ENCODE measurements at places on chromosomes 6 and 20.

DNA sequence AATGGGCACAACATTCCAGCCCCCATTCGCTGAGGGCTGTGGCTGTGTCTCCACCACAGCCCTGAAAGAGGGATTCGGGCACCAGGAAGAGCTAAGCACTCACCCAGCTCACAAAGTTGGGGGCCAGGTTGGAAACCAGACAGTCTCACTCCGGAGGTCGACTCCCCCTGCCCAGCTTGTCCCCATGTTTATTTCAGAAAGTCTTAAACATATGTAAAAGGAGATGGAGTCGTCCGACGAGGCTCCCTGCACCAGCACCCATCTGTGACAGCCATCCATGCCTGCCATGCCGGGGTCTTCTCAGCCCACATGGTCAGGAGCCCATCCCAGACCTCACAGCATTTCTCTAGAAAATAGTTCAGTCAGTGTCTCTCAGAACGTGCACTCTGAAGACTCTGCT is 63.6 kb upstream of the STX16 start:
- DNase-seq = no peak
- H3K27ac ChIP-seq = no peak overlapping the region

- H3K27ac ChIP-seq = no peak overlapping the region
- H3K36me3 ChIP-seq = no peaks in the 10 kb centered on the region
- H3K4me3 ChIP-seq = no peak overlapping the region
- H3K4me1 ChIP-seq = peaks cover 14% of the 10 kb centered on the region
- no peak for DNase-seq
These were observed 47.0 kb upstream of the GCLC start for GRCh38 chr6:53591873-53592272.

DNA sequence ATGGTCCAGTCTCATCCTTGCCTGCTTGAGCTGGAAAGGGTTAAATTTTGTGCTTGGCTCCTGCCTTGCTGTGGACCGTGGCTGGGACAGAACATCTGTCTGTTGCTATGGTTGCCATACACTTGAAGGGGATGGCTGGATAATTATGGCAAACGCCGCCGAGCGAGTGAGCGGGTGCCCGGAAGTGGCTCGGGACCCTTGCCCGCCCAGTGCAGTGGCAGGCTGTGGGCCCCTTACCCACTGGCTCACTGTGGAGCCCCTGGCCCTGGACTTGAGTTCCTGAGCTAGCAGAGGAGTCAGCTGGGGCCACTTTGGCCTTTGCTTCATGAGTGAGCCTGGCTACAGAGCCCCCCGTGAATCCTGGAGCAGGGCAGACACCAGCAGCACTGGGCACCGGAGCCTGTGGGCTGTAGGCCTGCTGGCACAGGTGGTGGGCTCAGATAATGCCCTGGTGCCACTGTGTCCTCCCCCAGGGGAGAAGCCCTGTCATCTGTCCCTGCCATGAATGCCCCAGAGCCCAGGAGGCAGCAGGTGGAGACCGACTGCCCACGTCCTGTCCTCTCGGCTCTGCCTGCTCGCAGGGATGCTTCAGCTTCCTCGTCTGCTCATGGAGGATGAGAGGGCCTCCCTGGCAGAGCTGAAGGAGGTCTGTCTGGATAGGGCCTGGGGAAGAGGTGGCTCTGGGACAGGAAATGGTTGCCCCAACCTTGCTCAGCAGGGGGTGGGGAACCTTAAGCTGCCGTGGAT is 25.5 kb upstream of the NOL4L start:
- DNase-seq = no peak
- no peak overlapping the region for H3K4me3 ChIP-seq
- H3K27ac ChIP-seq = no peak overlapping the region
- no peaks in the 10 kb centered on the region for H3K36me3 ChIP-seq
- H3K4me1 ChIP-seq = no peaks in the 10 kb centered on the region
- H3K27me3 ChIP-seq = peaks cover 18% of the 10 kb centered on the region

GRCh38 chr20:23874747-23875146 is 4.8 kb downstream of the CST5 start:
- no peak for DNase-seq
- no peaks in the 10 kb centered on the region for H3K36me3 ChIP-seq
- no peaks in the 10 kb centered on the region for H3K27me3 ChIP-seq

GRCh38 chr6:169620171-169621130 is 81.4 kb downstream of the WDR27 start:
- peak overlapping the region; percentile 84 for H3K27ac ChIP-seq
- no peak overlapping the region for H3K4me3 ChIP-seq
- H3K27me3 ChIP-seq = no peaks in the 10 kb centered on the region
- H3K36me3 ChIP-seq = peaks cover 17% of the 10 kb centered on the region

GRCh38 chr20:57103146-57103800 is 163.2 kb downstream of the BMP7 start:
- no peaks in the 10 kb centered on the region for H3K36me3 ChIP-seq
- H3K4me3 ChIP-seq = no peak overlapping the region
- no peak for DNase-seq
- H3K27ac ChIP-seq = no peak overlapping the region
- H3K27me3 ChIP-seq = no peaks in the 10 kb centered on the region

DNA sequence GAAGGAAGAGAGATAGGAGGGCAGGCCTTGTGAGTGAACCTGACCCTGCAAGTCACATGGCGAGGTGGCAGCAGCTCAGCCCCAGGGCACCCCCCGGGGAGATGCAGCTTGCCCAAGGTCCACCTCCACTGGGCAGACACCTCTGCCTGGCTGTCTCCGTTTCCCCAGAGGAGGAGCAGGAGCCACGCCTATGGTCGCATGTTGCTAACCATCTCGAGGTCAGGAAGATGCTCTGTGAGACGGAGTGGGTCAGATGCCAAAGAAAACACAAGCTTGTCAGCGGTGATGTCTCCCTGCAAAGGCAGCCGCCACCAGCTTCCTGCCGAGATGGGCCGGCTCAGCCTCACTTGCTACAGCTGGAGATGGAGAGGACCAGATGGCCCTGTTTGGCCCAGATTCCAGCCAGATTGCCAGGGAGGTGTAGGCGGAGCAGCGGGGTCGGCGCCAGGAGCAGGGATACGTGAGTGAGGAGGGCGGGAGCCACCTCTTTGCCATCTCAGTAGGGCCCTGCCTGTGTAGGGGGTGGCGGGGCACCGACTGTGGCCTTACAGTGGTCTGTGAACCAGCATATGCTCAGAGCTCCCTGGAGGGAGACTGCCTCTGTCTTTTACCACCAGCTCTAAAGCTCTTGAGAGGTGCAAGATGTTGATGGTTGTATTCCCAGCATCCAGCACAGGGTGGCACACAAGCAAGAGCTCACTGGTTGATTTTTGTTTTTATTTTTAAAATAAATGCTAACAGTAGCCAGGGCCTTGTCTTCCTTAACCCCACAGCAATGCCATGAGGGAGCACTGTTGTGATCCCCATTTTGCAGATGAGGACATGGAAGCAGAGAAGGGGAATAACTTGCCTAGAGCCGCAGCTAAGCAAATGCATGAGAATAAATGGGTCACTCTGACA is 42.9 kb upstream of the FAM83D start:
- no peak overlapping the region for H3K27ac ChIP-seq
- no peaks in the 10 kb centered on the region for H3K36me3 ChIP-seq
- peaks cover 9% of the 10 kb centered on the region for H3K27me3 ChIP-seq
- H3K4me1 ChIP-seq = no peaks in the 10 kb centered on the region

- H3K27ac ChIP-seq = peak overlapping the region; percentile 53
- no peak for DNase-seq
- no peaks in the 10 kb centered on the region for H3K27me3 ChIP-seq
- no peaks in the 10 kb centered on the region for H3K36me3 ChIP-seq
- peak overlapping the region; percentile 48 for H3K4me3 ChIP-seq
- peaks cover 19% of the 10 kb centered on the region for H3K4me1 ChIP-seq
These were observed 75.2 kb downstream of the MAP3K5 start for GRCh38 chr6:136716917-136717715.

GRCh38 chr20:8662433-8662954 is 406.4 kb upstream of the PLCB4 start:
- H3K27ac ChIP-seq = no peak overlapping the region
- H3K4me1 ChIP-seq = peaks cover under 1% of the 10 kb centered on the region
- DNase-seq = no peak
- H3K36me3 ChIP-seq = no peaks in the 10 kb centered on the region
- H3K4me3 ChIP-seq = no peak overlapping the region
- H3K27me3 ChIP-seq = no peaks in the 10 kb centered on the region

DNA sequence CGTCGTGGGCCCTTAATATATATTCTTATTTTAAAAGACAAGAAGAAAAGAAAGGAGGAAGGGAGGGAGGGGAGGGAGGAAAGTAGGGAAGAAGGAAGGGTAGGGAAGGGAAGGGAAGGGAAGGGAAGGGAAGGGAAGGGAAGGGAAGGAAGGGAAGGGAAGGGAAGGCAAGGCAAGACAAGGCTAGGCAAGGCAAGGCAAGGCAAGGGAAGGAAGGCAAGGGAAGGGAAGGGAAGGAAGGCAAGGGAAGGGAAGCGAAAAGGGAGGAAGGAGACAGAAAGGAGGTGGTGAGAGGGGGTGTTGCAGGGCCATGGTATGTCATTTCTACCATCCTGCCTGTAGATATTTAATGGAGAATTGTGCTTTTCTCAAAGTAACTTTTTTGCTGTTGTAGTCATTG is 83.9 kb upstream of the BTBD3 start:
- no peaks in the 10 kb centered on the region for H3K27me3 ChIP-seq
- no peak overlapping the region for H3K27ac ChIP-seq
- H3K4me1 ChIP-seq = no peaks in the 10 kb centered on the region
- H3K4me3 ChIP-seq = no peak overlapping the region

GRCh38 chr6:157860505-157860991 is 37.5 kb downstream of the SNX9 start:
- peaks cover 18% of the 10 kb centered on the region for H3K4me1 ChIP-seq

DNA sequence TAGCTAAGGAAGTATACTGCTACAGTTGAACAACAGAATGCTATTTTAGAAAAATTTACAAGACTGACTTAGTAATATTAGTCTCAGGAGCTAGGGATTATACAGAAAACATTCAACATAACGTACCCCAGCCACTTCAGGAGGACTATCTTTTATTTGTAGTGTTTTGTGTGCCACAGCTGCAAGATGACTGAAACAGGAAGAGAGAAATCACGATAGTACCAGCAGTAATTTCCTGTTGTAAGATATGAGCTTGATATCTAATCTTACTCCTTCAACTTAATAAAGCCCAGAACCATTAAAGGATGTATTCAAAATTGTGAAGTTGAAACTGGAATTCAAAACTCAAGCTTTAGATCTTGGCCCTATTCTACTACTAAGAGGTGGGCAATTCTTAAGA is 42.1 kb downstream of the SLC35A1 start:
- peaks cover 81% of the 10 kb centered on the region for H3K36me3 ChIP-seq
- H3K27ac ChIP-seq = no peak overlapping the region
- no peaks in the 10 kb centered on the region for H3K27me3 ChIP-seq
- no peaks in the 10 kb centered on the region for H3K4me1 ChIP-seq
- DNase-seq = no peak

DNA sequence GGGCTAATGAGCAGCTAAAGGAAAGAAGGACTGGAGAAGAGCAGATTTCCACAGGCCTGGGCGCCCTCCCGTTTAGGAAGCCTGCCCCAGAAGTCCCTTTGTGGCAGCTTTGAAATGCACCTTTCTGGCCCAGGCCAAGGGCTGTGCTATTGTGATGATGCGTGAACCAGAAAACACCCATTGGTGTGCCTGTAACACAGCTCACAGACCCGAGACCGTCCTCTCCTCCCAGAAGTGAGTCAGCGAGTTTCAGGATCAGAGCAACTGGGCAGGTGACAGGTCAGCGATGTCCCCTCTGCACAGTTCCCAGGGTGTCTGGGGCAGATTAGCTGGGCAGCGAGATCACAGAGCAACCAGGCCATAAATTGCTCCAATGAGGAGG is 71.9 kb upstream of the SULF2 start:
- H3K27me3 ChIP-seq = peaks cover 10% of the 10 kb centered on the region
- H3K36me3 ChIP-seq = no peaks in the 10 kb centered on the region
- H3K4me1 ChIP-seq = peaks cover 5% of the 10 kb centered on the region

- DNase-seq = no peak
- H3K4me1 ChIP-seq = peaks cover under 1% of the 10 kb centered on the region
- H3K27ac ChIP-seq = no peak overlapping the region
- H3K4me3 ChIP-seq = no peak overlapping the region
These were observed 40.0 kb downstream of the IRF4 start for GRCh38 chr6:431504-431903.

DNA sequence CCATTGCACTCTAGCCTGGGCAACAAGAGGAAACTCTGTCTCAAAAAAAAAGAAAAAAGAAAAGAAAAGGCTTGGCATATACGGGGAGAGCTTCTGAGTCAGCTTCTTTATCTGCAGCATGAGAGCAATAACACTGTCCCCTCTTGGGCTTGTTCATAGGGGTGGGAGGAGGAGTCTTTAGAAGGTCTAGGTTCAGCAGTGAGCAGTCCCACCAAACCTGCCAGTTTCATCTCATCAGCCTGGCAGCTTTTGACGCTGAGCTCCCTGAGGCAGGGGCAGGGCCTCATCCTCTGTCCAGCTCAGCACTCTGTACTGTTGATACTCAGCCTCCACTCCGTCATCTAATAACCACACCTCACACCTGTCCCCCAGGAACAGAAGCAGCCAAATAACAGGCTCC is 5.6 kb upstream of the C6orf132 start:
- H3K27ac ChIP-seq = no peak overlapping the region
- peak; percentile 81 for DNase-seq
- no peak overlapping the region for H3K4me3 ChIP-seq
- H3K27me3 ChIP-seq = no peaks in the 10 kb centered on the region

- no peak for DNase-seq
- H3K27ac ChIP-seq = no peak overlapping the region
- H3K4me3 ChIP-seq = no peak overlapping the region
These were observed 12.2 kb upstream of the VNN1 start for GRCh38 chr6:132725947-132726607.

GRCh38 chr6:116268589-116269293 is 11.0 kb downstream of the TSPYL1 start:
- peaks cover 29% of the 10 kb centered on the region for H3K4me1 ChIP-seq
- H3K27ac ChIP-seq = peak overlapping the region; percentile 6
- no peaks in the 10 kb centered on the region for H3K36me3 ChIP-seq
- no peaks in the 10 kb centered on the region for H3K27me3 ChIP-seq

- H3K27me3 ChIP-seq = no peaks in the 10 kb centered on the region
- no peak overlapping the region for H3K4me3 ChIP-seq
- H3K4me1 ChIP-seq = no peaks in the 10 kb centered on the region
These were observed 68.2 kb downstream of the C6orf52 start for GRCh38 chr6:10626154-10626741.

GRCh38 chr6:110392727-110393126 is 22.6 kb downstream of the DDO start:
- H3K27ac ChIP-seq = no peak overlapping the region
- H3K4me1 ChIP-seq = no peaks in the 10 kb centered on the region
- no peak overlapping the region for H3K4me3 ChIP-seq
- H3K36me3 ChIP-seq = no peaks in the 10 kb centered on the region
- no peak for DNase-seq

- peak overlapping the region; percentile 31 for H3K4me3 ChIP-seq
- peak; percentile 35 for DNase-seq
- H3K27me3 ChIP-seq = no peaks in the 10 kb centered on the region
- H3K4me1 ChIP-seq = peaks cover 35% of the 10 kb centered on the region
- no peaks in the 10 kb centered on the region for H3K36me3 ChIP-seq
These were observed 102.6 kb downstream of the KIF13A start for GRCh38 chr6:17884498-17885478.

GRCh38 chr20:61983965-61984364 is 81.7 kb downstream of the TAF4 start:
- H3K27ac ChIP-seq = no peak overlapping the region
- H3K36me3 ChIP-seq = no peaks in the 10 kb centered on the region
- no peaks in the 10 kb centered on the region for H3K4me1 ChIP-seq
